ENCODE measurements at places on chromosomes 13 and 19.

DNA sequence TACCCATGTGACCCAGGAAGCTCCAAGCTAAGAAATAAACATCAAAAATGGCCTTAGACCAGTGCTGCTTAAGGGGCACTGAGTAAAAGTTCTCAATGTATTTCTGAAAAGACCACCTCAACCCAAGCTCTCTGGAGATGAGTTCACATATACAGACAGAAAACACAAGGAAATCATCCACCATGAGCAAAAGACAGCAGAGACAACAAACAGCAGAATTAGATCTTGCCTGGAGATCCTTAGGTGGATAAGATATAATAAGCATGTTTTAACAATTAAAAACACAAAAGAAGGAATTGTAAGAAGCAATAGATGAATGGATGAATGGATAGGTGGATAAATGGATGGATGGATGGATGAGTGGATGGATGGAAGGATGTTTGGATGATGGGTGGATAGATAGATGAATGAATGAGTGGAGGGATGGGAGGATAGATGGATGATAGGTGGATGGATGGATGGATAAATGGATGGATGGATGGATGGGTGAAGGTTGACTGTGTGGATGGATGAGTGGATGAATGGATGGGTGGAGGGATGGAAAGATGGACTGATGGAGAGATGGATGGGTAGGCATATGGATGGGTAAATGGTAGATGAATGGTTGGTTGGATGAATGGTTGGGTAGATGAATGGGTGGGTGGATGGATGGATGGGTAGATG lies 9.6 kb upstream of the NMRK2 start:
- no peak for DNase-seq

DNA sequence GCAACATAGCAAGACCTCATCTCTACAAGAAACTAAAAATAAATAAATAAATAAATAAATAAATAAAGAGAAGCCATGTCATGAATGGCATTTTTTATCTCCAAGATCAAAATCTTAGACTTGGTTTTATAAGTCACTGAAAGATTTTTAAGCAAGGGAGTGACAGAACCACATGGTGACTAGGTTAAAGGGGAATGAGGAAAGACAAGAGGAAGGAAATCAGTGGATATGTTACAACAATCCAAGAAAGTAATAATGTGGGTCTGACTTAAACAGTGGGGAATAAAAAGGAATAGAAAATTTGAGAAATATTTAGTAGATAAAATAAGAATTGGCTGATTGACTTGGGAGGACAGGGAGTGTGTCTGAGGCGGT lies 18.8 kb upstream of the MED4 start:
- no peak for DNase-seq

- no peak for DNase-seq
Measured at GRCh38 chr13:113921763-113922162, 52.1 kb downstream of the C13orf46 start.

- DNase-seq: no peak
Measured at GRCh38 chr19:35715981-35716800, 1.6 kb upstream of the KMT2B start.

GRCh38 chr13:72716776-72717175 lies 10.7 kb downstream of the MZT1 start:
- no peak for DNase-seq

DNA sequence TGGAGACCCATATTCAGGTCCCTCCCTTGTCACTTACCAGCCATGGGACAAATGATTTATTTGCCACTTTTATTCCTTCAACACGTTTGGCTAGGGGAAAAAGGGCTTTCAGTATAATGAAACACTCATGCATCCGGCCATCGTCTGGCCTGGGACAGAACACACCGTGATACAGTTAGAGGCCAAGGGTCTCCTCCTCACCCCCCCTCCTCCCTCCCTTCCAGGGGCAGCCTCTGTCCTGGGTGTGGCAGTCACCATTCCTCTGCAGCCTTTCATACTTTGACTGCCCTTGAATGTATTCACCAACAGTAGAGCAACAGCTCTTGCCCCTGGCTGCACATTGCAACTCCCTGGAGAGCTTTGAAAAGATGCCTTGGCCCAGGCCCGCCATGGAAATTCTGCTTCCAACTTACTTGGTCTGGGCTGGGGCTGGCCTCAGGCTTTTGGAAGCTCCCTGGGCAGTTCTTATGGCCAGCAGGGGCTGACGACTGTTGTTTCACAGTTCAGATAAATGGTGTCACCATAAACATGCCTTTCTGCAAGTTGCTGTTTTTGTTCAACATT lies 3.0 kb downstream of the PAK4 start:
- no peak for DNase-seq

GRCh38 chr19:42175952-42176648 lies 41.4 kb downstream of the DEDD2 start:
- DNase-seq: no peak

DNA sequence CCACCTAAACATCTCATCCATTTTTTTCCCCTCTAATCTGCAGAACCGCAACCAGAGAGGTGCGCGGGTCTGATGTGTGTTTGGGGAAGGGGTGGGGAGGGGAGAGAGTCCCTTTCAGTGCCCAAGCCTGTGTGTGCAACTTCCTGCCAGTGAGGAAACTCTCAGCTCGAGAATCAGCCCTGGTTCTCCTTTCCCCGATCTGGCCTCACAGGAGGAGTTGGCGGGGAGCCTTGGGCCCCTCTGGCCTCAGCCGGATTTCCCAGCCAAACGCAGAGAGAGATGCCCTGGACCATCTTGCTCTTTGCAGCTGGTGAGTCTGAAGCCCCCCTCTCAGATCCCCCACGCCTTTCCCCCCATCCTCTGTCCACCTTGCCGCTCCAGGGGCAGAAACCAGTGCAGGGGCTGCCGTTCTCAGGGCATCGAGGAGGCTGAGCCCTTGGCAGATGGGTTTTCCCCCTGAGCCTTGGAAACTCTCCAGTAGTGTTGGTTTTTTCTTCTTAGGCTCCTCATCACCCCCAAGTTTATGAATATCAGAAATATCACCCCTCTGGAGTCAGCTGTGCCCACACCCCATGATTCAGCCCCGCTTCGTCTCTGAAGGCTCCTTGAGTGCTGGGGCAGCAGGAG lies at the start of gene C19orf38:
TSS of gene C19orf38 (plus strand) at position 186 of the 627 bp plus-strand sequence. CDS start at position 280, 94 bp downstream.
- no peak for DNase-seq

DNA sequence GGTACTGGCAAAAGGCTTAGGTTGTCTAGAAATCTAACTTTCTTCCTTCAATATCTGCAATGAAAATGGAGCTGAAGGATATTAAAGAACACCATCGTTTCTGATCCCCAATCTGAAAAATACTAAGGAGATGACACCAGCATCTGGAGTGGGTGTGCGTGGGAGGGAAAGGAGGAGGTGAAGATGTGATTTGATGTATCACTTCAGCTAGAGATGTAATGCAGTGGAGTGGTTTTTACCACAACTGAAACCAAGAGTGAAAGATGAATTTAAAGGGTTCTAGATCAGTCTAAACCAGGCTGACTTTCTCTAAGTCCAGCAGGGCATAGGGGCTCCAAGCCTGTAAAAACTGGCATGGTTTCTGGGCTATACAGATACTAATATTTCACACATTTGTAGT lies 148.4 kb downstream of the AKAP11 start:
- no peak for DNase-seq

Data from stimulated activated CD8-positive, alpha-beta memory T cell treated with anti-CD3 and anti-CD28 coated beads, Interleukin-2, amount 100 ng/mL, for 1 hour (primary cell).